ENCODE measurements at places on chromosomes 11 and 22. TPM values are rescaled to one million over a fixed set of nuclear protein-coding genes. Genes with fewer than 3 reads are reported as not detected.

GRCh38 chr11:44840521-44841251, 110.0 kb downstream of the TP53I11 start:
- no peak for DNase-seq

DNA sequence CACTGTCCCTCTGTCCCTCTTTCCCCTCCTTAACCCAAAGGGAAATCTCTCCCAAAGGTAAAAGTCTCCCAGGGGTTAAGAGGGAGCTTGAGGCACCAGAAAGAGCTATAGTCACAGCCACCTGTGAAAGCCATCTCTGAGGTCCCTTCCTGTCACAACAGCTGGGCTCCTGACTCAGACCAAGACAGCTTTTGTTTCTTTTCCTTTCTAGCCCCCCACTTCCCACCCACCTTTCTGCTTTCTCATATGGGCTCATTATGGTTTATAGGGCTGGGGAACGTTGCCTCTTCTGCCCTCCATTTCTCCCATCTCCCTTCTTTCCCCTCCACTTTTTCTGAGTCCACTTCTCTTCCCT, 19.1 kb downstream of the MIF start:
- no peak for DNase-seq

DNA sequence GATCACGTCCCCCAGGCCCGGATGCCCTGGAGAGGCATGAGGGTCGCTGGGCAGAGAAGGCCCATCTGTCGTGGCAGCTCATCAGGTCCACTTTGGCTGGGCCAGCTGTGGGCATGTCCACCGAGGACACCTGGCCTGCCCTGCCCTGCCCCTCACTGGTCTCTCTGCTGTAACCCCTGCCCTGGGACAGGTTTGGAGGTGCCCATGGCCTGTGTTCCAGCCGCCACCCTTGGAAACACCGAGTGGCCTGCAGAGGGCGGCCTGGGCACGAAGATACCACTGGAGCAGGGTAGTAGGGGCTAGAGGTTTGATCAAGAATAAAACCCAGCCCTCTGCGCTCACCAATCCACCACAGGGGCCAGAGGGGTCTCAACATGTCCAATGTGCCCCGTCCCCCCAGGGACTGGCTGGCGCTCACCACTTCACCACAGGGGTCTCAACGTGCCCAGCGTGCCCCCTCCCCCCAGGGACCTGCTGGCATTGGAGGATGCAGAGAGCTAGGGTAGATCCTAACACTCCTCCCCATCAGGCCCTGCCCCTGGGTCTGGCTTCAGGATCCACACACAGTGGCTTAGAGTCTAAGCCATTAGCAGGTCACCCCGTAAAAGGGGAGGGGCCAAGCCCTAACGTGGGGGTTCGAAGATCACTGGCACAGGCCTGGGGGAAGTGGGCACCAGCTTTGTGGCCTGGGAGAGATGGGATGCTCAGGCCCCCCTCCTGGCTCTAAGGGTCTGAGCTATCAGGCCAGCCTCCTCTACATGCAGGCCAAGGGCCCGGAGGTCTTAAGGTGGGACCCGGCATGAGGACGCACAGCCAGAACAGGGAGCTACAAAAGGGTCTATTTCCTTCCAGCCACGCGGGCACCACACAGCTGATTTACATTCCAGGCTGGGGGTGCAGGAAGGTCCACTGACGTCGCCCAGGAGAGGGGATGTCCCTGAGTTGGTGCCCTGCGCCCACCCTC, 1.3 kb upstream of the HDAC10 start:
- peak; percentile 71 for DNase-seq

DNA sequence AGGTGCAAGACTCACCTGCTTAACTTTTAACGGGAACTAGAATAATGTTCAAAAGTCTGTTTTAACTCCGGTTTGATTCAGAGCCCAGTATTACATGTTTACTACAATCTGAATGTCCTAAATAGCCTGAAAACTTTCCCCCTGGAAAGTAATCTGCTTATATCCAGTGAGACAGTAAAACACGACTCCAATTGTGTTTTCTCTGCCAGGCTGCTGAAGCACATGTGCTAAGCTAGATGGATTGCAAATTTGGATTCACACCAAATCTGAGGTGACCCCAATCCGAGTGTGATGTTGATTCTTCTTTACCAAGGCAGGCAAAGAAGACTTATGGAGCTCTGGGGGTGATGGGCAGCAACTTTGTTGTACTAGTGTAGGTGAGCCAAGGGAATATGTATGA, 158.7 kb upstream of the PDGFD start:
- DNase-seq: no peak

- DNase-seq: no peak
These were observed 41.6 kb downstream of the MRTFA start for GRCh38 chr22:40594924-40595323.

- DNase-seq: no peak
These were observed 67.3 kb downstream of the HIPK3 start for GRCh38 chr11:33324302-33324985.

Gene KRTAP5-2
- total RNA-seq: not detected

GRCh38 chr11:115321605-115322289, 182.5 kb downstream of the CADM1 start:
- DNase-seq: no peak

GRCh38 chr11:120331301-120331996, 4.8 kb upstream of the ARHGEF12 start:
- DNase-seq: peak; percentile 35

Gene THY1
- 0.36 TPM for total RNA-seq

Gene CASP12
- 2.2 TPM for total RNA-seq

DNA sequence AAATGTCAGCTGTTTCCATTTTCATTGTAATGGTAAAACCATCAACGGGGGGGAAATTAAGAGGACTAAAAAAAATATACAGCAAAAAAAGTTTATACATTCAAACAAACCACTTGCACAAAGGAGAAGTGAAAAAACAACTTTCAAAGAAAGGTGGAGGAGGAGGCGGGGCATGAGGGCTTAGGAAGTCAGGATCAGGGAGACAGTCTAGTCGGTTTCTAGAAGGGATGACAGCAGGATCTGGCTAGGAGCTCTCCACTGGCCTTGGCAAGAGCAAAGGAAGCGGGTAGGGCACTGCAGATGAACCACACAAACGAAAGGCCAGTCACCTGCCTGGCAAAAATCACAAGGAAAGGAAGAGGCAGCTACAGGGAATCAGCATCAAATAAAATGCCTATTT, 31.0 kb downstream of the NAP1L4 start:
- DNase-seq: no peak

DNA sequence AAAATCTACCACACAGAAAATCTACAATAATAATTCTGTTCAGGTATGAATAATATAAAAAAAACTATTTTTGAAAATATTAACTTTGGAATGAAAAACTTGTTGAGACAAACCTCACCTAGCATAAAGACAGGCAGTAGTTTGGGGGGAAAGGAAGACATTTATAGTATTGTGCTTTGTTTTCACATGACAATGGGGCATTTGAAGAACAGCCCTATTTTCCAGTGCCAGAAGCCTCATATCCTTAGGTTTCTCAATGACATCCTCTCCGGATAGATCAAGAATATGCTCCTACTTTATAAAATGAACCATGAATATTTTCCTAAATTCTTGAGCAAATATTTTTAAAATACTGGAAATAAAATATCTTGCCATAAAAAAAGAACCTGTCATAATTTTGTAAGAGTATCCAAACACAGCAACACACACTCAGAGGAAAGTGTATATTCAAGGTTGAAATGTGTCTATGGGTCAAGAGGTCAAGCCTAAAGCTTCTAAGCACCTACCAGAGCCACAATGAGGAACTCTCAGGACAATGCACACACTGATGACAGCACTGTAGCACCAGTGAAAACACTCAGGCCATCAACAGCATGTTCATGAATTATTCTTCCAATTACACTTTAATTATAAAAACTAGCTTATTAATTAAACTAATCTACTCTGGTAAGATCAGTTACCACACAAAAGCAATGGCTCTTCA, 68.7 kb downstream of the MRTFA start:
- no peak for DNase-seq

DNA sequence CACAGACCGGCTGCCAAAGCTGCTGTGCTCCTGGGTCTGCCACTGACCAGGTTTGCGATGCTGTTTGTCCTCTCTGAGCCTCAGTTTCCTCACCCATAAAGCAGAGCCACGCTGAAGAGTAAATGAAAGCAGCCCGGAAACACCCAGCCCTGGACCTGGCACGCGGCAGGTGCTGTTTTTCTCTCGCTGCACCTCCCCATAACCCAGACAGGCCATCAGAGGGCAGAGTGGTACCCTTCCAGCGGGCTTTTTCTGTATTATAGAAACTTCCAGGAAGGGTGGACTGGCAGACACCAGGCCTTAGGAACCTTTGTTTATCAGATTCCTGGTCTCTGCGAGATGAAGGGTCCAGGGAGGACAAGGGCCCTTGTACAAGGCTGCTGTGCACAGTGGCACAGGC, 17.9 kb upstream of the FGF19 start:
- DNase-seq: no peak

- DNase-seq: no peak
These were observed 143.4 kb downstream of the MAML2 start for GRCh38 chr11:96199563-96200025.

Gene CCDC73
- 0.98 TPM for total RNA-seq

DNA sequence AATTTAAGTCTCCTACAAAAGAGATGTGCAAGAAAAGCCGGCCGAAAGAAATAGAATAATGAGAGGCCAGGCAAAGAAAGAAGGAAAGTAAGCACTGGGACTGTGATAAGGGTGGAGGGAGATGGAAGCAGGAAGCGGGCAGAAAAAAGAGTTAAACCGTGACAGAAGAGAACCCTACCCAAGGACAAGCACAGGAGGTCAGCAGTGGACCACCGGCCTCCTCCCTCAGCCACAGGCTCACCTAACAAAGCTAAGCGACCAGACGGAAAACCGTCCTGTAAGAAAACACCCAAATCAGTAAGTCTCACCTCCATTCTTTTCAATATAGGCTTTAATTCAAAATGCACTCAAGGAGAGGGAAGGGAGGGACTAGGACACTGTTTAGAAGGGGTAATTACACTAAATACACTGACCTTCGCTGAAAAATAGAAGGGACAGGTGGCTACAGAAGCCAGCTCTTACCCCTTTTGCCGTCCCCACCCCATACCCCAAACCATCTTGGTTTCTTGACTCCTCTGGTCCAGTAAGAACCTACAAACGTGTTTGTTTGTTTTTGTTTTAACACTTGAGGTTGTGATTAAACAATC, 1.9 kb downstream of the FAM181B start:
- no peak for DNase-seq

Gene P2RX6
- 1.6 TPM for total RNA-seq

- no peak for DNase-seq
These were observed 100.8 kb downstream of the ALX4 start for GRCh38 chr11:44208976-44209603.

Gene P2RY2
- 1.6 TPM for total RNA-seq

Gene LGR4
- 51.1 TPM for total RNA-seq

DNA sequence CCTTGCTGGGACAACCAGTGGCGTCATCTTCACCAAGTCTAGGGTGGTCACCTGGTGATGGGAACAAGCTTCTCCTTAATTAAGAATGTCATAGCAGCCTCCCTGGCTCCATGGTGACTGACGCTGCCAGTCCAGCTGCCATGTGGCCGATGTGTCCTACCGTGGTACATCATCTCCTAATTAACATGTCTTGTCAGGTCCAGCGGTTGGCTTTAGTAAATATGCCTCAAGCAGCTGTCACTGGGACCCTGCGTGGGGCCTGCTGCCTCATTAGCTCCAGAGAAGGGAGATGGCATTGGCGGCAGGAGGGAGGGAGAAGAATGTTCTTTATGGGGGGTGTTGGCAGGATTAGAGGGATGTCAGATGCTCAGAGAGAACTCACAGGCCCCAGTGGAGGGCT, 271.9 kb downstream of the ST3GAL4 start:
- DNase-seq: no peak

DNA sequence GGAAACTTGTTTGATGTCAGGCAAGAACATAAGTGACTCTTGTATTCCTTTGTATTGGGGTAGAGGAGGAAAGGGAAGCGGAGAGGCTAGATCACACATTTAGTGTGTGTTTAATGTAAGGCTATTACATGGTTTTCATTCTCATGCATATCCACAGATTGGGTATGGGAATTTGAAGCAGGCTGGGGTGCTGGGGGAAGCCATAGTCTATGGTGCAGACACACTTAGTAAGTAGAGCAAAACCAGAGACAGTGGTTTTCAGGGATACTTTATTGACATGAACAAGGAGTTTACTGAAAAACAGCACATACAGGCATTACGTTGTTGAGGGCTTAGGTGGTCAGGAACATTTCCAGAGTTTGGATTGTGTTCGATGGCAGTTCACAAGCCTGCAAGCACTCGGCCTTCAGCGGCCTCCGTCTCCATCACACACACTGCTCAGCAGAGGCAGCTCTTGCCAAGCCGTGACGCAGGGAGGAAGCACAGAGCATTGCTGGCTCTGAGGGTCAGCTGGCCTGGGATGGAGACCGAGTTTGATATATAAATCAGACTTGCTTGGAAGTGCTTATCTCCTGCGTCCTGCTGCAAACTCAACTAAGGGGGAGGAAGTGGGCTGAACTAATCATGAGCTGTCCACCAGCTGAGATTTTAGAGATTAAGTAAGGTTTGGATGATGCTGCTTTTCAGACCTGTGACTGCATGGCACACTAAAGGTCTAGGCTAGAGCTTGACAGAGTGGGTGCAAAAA, 25.3 kb downstream of the SCN3B start:
- peak; percentile 87 for DNase-seq

Gene COA4
- total RNA-seq: 53.8 TPM
